Stomach (tissue), 19 donors: ENCODE measurements at places on chromosomes 7 and 10. TPM values are rescaled to one million over a fixed set of nuclear protein-coding genes. Genes with fewer than 3 reads are reported as not detected.

Gene TLL2
- 0.46 TPM for polyA plus RNA-seq

Gene SORCS1
- polyA plus RNA-seq, result 0.78 TPM

Gene SFTPA1
- polyA plus RNA-seq, result 0.75 TPM

Gene FRMD4A
- 6.9 TPM for polyA plus RNA-seq

Gene FOXP2
- 3.1 TPM for polyA plus RNA-seq
